ENCODE measurements at places on chromosomes 2 and 18.

- no peak for DNase-seq
Observed at GRCh38 chr18:24326211-24326610, 71.4 kb downstream of the OSBPL1A start.

- DNase-seq, result peak; percentile 66
Observed at GRCh38 chr2:47295981-47296635, 106.8 kb upstream of the MSH2 start.

DNA sequence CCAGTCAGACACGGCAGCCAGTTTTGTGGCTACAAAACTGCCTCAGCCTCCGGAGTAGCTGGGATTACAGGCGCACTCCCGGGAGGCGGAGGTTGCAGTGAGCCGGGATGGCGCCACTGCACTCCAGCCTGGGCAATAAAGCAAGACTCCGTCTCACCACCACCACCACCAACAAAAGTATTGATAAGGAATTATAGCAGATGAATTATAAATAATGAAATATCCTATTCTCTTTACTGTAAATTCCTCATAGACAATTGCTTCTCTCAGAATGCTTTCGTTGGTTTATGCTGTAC, 1.4 kb upstream of the FAM161A start:
- no peak for DNase-seq

DNA sequence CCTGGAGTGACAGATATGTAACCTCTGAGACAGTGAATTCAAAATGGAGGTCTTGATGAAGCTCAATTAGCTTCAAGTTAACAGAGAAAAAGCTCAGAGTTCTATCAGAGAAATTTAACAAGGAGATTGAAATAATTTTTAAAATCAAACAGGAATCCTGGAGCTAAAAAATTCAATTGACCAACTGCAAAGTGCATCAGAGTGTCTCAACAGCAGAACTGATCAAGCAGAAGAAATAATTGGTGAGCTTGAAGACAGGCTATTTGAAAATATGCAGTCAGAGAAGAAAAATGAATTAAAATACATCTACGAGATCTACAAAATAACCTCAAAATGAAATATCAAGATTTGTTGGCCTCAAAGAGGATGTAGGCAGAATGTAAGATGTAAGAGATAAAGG, 30.4 kb upstream of the BMP10 start:
- no peak for DNase-seq

DNA sequence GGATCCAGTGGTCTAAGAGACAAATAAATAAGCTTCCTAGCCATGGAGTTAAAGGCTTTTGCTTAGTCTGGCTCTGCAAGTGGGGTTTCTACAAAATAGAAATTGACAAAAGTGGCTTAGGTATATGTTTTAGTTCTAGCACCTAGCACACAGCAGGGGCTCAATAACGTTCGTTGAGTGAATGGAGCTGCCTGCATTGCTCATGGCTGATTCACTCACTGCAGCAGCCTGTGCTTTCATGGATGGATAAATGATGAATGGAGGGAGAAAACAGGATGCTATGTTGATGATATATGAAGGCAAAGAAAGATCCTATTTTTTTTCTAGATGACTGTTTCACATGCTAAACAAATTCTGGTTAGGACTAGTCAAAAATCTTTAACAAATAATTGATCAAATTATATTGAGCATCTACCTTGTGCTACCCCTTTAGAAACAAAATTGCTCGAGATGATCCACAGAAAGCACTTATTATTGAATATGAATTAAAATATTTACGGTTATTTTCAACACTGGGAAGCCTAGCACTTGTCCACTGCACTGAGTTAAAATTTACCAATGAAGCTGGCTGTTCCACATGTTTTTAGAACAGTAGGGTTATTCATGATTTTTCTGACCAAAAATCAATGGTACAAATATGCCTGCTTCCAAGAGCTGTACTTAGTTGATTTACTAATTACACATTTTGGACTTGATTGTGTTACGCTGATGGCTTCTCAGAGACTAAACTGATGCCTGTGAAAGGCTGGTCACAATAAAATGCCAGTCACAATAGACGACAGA, 39.6 kb downstream of the HDHD2 start:
- DNase-seq, result no peak

DNA sequence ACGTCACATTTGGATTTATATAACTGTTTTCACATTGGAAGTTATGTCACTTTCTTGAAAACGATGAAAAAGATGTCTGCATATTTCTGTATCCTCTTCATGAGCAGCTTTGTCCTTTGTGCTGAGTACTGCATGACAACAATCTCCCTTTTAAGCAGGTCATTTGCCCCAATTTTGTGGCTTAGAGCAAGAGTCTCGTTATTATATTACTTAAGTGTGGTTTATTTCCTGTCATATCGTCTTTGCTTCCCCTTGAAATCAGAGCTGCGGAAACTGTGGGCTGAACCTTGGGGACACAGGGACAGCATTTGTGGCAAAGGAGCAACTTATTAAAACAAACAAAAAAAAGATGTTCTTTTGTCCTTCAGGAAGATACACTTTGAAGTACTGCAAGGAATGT, 254.0 kb upstream of the DSEL start:
- DNase-seq, result no peak

DNA sequence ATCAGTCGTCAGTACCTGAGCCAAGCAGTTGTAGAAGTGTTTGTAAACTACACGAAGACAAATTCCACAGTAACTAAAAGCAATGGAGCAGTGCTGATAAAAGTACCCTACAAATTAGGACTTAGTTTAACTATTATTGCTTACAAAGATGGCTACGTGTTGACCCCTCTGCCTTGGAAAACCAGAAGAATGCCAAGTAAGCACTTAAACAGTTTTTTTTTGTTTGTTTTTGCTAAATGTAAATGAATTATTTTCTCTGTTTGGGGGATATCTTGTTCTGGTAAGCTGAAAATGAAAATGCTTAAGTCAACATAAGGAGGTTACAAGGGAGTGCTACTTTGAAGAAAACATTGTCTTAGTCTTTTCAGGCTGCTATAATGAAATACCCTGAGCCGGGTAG, 46.4 kb downstream of the FAM171B start:
- DNase-seq, result no peak

- no peak for DNase-seq
Observed at GRCh38 chr2:134648586-134648985, 70.2 kb downstream of the TMEM163 start.

All from inflammatory macrophage treated with lipopolysaccharide for 1 hour (primary cell).